ENCODE measurements at places on chromosomes 12 and 14.
A peak's percentile ranks its signal among the peaks of the same experiment; 100 is the strongest.

- DNase-seq: no peak
These were observed 36.1 kb downstream of the LTBP2 start for GRCh38 chr14:74575936-74576335.

DNA sequence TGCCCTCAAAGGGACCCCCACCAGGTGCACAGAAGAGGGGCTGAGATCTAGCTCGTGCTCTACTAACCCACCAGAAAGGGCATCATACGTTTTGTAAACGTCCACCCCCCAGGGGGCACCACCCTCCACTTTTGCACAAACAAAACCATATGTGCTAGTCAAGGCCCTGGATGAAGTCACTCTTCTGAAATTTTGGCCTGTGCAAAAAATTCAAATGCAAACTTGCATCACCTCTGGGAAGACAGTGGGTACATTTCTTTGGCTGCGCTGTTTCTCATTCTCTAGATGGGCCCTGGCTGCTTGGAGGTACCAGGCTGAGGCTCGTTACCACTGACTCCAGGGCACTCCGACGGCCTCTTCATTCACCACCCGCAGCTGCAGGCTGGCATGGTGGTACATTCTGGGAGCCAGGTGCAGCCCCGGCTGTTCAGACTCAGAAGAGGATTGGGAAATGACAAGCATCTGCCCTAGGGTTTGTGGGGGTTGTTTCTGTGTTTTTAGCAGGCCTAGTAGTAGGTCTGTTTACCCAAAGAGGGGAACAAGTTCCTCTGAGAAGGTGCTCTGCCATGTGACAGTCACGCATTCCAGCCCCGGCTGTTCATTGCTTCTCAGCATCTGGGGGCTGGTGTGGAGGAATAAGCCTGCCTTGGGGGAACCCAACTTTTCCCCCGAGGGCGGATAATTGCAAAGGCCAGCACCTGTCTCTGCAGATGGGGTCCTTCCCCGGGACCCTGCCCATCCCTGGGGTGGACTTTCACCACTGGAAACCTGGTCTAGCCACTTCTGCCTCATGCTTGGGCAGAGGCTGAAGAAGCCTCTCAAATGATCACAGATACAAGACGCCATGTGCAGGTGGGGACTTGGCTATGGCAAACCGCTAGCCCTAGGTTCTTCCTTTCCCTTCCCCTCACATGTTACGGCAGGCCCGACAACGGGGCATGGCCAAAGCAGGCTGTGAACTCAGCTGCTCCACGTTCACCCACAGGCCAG is 147.6 kb downstream of the DPF3 start:
- DNase-seq: no peak

GRCh38 chr14:81301813-81302212 is 81.1 kb upstream of the GTF2A1 start:
- DNase-seq: no peak

GRCh38 chr12:113467142-113467501 is 4.5 kb downstream of the LHX5 start:
- DNase-seq: no peak

DNA sequence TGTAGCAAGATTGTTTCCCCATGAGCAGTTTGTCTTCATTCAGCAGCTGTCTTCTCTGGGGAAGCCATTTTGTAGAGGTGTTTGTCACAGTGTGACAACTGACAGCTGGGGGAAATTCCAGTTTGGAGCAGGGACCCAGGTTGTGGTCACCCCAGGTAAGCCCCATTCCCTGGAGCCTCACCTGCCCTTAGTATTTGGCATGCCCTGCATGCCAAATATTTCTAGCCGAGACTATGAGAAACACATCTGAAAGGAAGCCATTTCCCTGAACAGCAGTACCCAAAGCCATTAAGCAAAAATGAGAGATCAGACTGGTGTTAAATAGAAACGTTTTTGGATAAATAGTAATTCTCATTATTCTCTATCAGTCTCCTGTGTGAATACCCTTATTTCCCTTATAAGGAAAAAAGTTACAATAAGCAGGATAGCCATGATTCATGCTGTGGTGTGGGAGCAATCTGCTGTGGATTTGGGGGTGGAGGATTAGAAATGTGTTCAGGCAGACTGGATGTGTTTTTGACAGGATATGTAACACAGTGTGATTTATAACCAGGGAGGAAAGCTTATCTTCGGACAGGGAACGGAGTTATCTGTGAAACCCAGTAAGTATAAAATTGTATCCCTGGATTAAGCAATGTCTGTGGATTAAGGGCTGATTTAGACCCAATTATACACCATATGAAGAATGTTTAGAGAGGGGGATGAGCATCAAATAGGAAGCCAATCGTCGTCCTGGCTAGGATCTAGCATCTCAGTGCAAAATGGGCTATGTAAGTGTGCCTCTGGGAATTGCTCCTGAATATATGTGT is 68.9 kb downstream of the DAD1 start:
- DNase-seq: no peak

- DNase-seq: no peak
These were observed 14.8 kb upstream of the RIC8B start for GRCh38 chr12:106759526-106760183.

DNA sequence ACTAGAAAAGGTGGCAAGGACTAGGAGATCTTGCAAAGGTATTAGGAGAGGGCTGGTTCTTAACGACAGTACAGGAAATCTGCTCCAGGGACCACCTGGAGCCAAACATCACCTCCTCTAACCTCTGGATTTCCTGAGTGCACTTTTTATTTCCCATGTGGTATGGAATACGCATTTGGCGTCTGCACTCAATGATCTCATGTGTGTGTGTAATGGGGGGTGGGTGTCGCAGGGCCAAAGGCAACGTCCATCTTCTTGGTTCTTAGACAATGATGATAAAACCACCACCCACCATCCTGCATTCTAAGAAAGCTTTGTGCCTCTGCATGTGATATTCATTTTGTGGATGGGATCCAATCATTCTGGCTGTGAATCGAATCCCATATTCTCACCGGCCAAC is 68.8 kb downstream of the CLMN start:
- no peak for DNase-seq

- DNase-seq: no peak
These were observed 67.0 kb upstream of the CCDC198 start for GRCh38 chr14:57560681-57561080.

- no peak for DNase-seq
These were observed 9.3 kb upstream of the SSTR1 start for GRCh38 chr14:38198425-38198824.

DNA sequence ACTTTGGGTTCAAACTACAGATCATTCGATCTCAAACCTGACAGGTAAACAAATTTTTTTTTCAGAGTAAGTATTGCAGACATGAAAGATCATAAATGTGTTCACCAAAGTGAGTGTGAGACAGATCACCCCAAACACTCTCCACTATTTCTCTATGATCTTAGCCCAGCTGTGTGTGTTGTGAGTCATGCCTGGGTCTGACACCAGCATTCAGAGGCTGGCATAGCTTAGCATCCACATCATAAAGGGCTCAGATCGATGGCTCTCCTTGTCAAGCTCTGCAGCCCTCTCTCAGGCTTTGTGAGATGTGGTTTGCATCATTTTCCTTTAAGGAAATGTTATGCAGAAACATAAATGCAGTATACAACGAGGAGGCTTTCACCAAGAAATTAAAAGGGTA is 164.9 kb downstream of the ETV6 start:
- DNase-seq: no peak

GRCh38 chr14:102723650-102724049 is 53.6 kb upstream of the TRAF3 start:
- no peak for DNase-seq

- DNase-seq: no peak
These were observed 242.0 kb downstream of the BMP4 start for GRCh38 chr14:53714495-53715192.

DNA sequence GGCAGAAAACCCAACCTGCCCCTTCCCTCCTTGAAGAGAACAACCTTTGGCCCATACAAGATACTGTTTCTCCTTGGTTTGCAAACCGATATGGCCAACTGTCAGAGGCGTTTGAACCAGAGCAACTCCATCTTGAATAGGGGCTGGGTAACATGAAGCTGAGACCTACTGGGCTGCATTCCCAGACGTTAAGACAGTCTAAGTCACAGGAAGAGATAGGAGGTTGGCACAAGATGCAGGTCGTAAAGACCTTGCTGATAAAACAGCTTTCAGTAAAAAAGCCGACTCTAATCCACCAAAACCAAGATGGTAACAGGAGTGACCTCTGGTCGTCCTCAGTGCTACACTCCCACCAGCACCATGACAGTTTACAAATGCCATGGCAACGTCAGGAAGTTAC is 42.7 kb upstream of the TMEM132C start:
- peak; percentile 36 for DNase-seq

- DNase-seq: no peak
These were observed 422.1 kb downstream of the AACS start for GRCh38 chr12:125487336-125487735.

- DNase-seq: no peak
These were observed 77.9 kb downstream of the PTGER2 start for GRCh38 chr14:52391881-52392615.

DNA sequence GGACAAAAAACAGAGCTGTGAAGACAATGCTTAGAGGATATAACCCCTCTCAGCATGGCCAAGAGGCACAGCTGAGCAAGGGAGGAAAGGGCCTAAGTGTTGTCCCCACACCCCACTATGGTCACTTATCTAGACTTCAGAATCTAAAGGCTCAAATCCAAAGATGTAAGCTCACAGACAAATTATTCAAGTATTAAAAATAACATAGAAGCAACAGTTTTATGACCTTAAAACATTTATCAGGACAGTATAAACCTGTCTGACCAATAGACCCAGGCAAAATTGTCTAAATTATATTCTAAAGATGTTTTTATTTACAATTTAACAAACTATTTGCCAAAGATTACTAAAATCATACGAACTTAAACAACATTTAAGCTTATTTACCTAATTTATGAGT is 28.1 kb upstream of the PRICKLE1 start:
- no peak for DNase-seq

DNA sequence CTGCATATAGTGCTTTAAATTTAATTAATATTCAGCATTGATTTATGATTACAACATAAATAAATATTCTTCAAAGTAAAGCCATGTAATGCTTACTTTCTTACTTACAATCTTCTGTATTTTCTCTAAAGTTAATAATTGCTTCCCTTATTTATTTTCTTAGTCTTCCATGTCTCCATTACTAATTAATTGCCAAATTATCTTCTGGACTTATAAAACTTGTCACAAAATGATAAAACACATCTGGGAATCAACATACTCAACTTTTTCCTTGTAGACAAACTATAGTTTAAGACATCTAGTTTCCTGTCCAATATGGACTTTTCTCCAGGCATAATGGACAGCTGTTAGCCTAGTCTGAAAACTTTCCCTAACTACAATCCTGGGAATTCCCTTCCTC is 466.6 kb downstream of the FLRT2 start:
- no peak for DNase-seq

GRCh38 chr12:80761838-80762237 is 45.1 kb downstream of the MYF5 start:
- DNase-seq: no peak

GRCh38 chr14:78308079-78308478 is 137.9 kb downstream of the NRXN3 start:
- DNase-seq: no peak

GRCh38 chr14:89909586-89909985 is 44.9 kb downstream of the EFCAB11 start:
- no peak for DNase-seq

- DNase-seq: no peak
These were observed 99.2 kb downstream of the C12orf50 start for GRCh38 chr12:87930033-87930432.

GRCh38 chr12:12807970-12808702 is 5.0 kb upstream of the DDX47 start:
- DNase-seq: no peak

- DNase-seq: no peak
These were observed 41.9 kb downstream of the IFNG-AS1 start for GRCh38 chr12:68031174-68031573.

DNA sequence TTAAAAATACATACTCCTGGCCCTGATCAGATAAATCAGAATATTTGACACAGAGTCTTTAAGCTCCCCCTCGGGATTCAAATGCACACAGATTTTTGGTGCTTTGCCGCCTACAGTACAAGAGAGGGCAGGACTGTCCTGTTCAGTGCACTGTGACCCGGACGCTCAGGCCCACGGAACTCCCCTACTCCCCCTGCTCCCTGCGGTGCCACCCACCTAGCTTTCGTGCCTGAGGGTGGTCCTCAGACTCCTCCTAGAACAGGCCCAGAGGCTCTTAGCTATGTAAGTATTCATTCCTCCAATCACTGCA is 13.7 kb upstream of the SERPINA3 start:
- DNase-seq: no peak

- DNase-seq: peak; percentile 73
These were observed 1.3 kb upstream of the ARHGEF25 start for GRCh38 chr12:57609781-57610553.

DNA sequence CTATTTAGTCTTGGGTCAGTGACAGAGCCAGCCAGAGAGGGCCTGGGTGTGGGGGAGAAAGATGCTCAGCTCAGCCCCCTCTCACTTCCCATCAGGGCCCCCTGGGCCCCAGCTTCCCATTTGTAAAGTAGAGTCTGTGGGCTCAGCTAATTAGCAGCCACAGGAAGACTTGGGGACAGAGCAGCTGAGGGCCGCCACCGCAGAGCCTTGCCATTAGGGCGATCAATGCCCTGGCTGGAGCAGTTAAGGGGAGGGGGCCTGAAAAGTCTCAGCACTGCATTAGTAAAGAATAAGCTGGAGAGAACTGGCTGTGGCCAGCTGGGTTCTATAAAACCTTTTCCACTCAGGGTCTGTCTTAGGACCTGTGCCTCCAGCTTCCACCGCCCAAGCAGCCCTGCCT is 2.7 kb downstream of the PLEKHD1 start:
- DNase-seq: no peak

DNA sequence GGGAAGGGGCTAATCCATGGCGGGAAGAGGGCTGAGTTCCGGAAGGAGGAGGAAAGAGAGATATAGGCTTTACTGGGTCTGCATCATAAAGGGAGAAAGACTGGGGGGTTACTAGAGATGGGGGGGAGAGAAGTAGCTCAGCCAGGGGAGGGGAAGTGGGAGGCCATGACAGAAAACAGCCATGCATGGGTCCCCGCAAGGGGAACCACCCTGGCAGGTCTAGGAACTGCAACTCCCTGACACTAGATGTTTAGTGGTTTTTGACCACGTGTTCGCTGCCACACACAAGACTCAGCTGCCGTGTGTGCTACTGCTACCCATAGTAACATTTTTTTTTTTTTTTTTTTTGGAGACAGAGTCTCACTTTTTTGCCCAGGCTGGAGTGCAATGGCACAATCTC is 145.0 kb downstream of the RIMBP2 start:
- no peak for DNase-seq

GRCh38 chr14:100470523-100470897 is 116.7 kb downstream of the BEGAIN start:
- no peak for DNase-seq

- DNase-seq: no peak
These were observed 10.4 kb downstream of the AKAP5 start for GRCh38 chr14:64475585-64476273.
